ENCODE measurements at places on chromosomes 3 and 15.

- no peak for DNase-seq
Observed at GRCh38 chr3:45617430-45618080, 23.0 kb downstream of the LIMD1 start.

DNA sequence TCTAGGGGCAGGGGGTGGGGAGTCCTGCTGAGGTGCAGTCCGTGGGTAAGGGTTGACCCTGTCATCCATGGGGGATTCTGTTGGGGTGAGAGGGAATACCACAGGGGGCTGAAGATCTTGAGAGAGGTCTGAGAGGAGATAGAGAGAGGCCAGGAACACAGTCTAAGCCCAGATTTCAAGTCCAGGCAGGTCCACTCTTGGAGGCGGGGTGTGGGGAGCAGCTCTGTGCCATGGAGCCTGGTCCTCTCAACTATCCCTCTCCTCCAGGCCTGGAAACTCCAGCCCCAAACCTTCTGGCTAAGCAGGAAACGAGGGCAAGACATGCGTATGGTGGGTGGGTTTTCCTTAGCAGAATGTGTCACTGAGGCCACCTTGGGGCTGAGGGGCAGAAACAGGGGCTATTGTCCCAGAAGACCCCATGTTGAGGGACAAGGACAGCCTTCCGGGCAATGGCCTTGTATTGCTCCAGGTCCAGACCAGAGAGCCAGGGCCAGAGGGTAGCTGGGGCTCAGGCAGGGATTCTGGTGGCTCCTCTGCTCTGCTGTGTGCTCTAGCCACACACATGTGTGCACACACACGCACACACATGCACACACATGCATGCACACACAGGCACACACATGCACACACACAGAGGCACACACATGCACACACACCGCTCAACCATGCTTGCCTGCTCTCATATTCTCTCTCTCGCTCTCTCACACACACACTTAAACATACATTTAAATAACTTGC, 48.6 kb upstream of the MAGEF1 start:
- no peak for DNase-seq

DNA sequence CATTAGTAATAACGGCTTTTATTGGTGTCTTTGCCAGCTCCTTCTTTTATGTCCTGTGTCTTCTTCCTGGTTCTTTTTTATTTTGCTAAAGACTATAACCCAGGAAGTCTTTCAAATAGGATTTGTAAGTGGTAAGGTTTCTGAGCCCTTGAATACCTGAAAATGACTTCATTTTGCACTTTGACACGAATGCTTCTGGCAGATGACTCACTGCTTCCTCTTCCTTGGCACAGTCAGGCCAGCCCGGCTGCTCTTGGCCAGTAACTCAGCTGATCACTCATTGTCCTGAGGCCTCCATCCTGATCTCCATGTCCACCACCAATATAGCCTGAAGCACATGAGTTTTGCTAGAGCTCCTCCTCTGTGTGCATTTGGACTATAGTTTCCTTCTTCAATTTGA, 48.7 kb upstream of the NR2E3 start:
- DNase-seq: no peak

DNA sequence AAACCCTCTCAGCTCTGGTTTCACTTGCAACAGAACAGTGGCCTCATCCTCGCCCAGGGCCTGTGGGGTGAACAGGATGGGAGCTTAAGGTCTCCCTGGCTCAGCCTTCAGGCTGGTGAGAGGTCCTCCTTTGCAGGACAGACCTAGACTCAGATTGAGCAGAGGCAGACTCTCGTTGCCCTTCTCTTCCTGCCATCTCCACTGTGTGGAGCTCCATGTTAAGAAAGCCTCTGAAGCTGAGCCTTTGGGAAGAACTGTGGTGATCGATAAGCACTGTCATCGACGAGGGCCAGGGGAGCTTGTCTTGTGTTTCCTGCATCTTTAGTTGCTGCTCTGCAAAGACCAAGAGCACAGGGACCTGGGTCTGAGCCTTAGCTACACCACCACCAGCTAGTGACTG, 37.8 kb upstream of the GRIP2 start:
- DNase-seq: no peak

GRCh38 chr3:191761906-191762305, 300.9 kb downstream of the PYDC2 start:
- no peak for DNase-seq

GRCh38 chr15:71647487-71647808, 162.9 kb upstream of the NR2E3 start:
- no peak for DNase-seq

All from NCI-H1930 (cell line).